ENCODE measurements at places on chromosomes 5 and 9.

DNA sequence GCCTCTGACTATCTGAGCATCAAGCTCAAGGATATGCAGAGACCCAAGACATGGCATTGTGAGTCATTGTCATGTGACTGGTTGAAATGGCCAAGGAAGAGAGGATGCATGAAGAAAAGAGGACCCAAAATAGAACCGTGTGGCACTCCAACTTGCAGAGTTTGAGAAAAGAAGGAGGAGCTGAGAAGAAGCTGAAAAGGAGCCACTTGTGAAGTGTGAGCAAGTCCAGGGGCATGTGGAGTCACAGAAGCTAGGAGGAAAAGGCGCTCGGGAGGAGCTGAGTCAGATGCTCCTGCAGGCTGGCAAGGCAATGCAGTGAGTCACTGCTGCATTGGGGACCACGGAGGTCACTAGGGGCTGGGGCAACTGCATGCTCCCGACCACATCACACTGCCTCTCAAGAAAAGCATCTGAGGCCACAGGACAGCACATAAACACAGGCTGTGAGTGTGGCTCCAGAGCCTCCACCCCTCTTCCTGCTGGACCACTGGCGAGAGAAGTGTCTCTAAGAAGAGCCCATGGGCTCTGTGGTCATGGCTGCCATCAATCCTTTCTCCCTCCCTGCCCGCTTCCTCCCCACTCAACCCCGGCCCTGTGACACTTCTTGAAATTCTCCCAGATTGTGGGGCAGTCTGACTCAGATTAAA lies 197.6 kb downstream of the DRD1 start:
- DNase-seq: no peak

DNA sequence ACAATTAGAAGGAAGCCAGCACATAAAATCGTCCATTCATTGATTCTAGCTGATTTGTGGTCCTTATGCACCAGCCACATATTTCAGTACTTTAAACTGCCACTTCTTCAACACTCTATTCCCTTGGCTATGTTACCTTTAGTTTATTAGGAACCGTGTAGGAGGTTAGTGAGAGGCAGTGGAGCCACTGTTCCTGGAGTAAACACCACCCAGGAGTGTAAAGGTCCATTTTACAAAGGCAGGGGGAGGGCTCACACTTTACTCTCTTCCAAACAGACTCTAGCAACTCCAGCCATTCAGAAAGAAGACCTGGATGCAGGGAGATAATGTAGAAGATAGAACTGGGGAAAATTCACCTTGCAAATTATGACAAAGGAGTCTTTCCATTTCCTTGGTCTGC lies 170.2 kb upstream of the RPS23 start:
- DNase-seq: no peak

DNA sequence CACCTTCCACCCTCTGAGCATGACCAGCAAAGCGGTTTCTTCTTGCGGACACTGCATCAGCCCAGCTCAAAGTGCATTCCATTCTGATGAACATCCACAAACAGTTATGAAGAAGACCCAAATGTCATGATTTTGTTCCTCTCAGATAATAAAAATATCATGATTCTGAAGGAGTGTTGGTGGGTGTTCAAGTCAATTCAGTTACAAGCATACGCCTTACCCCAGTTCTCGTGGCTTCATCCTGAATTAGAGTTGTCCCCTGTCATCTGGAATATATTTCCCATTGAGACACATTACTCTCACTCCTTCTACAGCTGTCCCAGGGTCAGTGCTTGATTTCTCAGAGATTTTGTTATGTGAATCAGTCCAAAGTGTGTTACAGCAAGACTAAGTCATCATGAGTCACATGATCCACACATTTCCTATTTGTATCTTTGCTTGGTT lies 325.4 kb downstream of the RFX3 start:
- DNase-seq: no peak

DNA sequence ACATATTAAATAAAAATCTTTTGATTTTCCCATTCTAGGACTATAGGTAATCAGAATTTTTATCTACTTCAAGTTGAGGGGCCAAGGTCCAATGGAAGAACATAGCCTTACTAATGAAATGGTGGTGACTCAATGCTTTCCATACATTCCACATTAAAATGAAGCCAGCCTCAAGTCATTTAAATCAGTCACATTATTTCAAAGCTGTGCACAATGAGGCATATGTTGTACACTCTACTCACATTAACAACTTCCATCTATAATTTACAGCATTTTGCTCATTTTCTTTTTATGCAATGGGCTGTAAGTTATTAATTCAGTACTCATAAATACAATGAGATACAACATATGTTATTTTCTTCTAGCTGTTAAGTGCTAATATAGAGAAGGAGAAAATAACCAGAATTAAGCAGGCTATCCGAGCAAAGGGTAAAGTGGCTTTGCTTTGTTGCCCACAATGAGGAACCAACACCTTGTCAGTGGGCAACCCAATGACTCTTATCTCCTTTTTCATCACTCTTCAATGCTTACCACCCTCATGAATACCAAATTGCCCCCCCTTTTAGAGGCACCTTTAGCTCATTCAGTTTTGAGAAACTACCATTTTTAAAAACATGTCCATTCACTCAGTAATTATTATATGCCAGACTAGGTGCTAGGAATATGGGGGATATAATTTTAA lies 52.4 kb downstream of the TTLL11 start:
- no peak for DNase-seq

DNA sequence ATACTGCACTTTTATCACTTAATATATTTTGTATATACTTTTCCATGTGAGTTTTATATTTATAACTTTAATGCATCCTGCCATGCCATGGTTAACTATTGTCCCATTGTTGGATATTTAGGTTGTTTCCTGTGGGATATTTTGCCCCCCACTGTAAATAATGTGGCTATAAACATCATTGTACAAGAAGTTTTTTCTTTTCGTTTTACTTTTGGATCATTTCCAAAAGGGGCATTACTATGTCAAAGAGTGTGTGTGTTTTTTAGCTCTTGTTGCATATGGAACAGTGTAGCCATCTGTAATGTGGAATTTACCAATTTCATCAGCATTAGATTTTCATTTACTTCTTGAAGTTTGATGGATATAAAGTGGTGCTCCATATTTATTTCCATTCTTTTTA lies 13.3 kb downstream of the ITGA2 start:
- DNase-seq: no peak

DNA sequence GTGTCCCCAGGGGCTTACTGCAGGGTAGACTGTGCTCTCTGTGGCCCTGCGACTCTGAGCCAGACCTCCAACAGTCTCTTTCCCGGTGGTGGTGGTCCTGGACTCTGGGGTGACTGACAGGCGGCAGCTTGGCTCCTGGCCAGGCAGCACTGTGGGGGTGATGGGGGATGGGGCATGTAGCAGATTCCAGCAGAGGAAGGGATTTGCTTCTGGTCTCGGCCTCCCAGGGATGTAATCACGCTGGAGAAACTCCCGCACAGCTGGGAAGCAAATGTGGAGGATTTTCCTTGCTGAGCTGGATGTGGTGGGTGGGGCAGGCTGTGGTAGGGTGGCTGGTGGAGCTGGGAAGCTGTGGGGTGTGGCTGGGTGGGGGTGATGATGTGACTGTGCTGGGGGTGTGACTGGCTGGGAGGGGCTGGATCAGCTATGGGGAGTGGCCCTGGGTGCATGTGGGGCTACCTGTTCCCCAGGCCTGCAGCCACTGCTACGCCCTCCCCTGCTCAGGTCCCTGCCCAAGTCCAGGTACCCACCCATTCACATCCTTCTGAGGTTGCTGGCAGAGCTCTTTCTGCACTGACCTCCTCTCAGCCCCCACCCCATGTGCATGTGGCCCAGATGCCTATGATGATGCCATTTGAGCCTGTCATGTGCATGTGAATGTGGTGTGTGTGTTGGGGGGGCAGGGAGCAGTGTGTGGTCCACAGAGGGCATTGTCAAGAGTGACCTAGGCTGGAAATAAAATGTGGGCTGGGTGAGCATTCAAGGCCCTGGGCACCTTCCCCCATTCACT lies 3.8 kb downstream of the NDST1 start:
- no peak for DNase-seq

DNA sequence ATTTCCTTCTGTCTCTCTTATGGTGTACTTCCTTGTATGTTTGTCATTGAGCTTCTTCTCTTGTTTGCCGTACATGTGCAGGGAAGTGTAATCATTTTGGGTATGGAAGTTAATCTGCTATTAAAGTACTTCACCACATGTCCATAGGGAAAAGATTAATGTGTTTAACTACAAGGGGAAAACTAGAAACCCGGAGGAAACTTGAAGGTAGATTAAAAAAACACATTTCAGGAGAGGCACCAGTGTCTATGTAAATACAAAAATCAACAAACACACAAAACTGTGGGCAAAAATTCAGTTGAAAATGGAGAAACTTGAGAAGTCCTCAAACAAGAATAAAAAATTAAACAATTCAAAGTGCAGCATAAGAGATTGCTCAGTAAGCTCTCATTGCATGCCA lies 166.4 kb downstream of the PBX3 start:
- DNase-seq: no peak
